ENCODE measurements at places on chromosomes 11 and 22.

DNA sequence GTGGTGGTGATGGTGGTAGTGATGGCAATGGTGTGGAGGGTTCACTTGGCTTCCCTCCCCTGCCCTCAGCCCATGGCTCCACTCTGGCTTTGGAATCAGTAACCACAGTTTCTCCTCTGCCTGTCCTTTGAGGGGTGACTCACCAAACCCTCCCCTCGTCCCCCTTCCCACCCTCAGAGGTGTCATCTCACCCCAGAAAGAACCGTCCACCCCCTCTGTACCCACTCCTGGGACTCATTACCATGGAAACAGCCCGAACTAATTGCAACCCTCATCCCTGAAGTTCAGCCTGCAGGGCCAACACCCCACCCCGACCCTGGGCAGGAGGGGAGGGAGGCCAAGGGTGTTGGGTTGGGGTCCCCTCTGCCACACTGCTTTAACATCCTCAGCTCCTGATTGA lies 26.6 kb downstream of the PHLDB1 start:
- no peak for DNase-seq

DNA sequence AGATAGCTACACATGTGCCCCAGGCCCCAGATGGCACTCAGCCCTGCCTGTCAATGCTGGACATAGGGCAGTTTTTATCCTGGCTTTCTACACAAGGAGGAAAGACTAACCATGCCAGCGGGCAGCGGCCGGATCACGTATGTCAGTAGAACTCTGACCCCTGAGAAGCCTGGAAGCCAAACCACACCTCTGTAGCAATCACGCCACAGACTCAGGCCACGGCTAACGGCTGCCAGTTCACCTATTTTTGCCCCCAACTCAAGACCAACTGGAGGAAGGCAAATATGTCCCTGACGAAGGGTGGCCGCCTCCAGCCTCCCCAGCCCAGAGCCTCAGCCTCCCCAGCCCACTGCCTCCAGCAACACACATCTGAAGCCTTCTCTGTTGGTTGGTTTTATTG lies 7.2 kb upstream of the CD81 start:
- no peak for DNase-seq

- DNase-seq, result no peak
Measured at GRCh38 chr11:76148941-76149613, 57.2 kb downstream of the WNT11 start.

GRCh38 chr11:31872076-31872443 lies 60.9 kb upstream of the PAX6 start:
- DNase-seq, result no peak

GRCh38 chr11:84292006-84292405 lies 1005.8 kb upstream of the CCDC90B start:
- no peak for DNase-seq

All from kidney glomerular epithelial cell (primary cell).